ENCODE measurements at places on chromosomes 12 and 14. TPM values are rescaled to one million over a fixed set of nuclear protein-coding genes. Genes with fewer than 3 reads are reported as not detected.

The CLEC4E gene
- not detected for total RNA-seq

GRCh38 chr12:127500512-127501035 is 766.4 kb upstream of the TMEM132C start:
- no peak for DNase-seq

GRCh38 chr12:752695-753610 is 574 bp downstream of the WNK1 start:
- DNase-seq: peak; percentile 45

DNA sequence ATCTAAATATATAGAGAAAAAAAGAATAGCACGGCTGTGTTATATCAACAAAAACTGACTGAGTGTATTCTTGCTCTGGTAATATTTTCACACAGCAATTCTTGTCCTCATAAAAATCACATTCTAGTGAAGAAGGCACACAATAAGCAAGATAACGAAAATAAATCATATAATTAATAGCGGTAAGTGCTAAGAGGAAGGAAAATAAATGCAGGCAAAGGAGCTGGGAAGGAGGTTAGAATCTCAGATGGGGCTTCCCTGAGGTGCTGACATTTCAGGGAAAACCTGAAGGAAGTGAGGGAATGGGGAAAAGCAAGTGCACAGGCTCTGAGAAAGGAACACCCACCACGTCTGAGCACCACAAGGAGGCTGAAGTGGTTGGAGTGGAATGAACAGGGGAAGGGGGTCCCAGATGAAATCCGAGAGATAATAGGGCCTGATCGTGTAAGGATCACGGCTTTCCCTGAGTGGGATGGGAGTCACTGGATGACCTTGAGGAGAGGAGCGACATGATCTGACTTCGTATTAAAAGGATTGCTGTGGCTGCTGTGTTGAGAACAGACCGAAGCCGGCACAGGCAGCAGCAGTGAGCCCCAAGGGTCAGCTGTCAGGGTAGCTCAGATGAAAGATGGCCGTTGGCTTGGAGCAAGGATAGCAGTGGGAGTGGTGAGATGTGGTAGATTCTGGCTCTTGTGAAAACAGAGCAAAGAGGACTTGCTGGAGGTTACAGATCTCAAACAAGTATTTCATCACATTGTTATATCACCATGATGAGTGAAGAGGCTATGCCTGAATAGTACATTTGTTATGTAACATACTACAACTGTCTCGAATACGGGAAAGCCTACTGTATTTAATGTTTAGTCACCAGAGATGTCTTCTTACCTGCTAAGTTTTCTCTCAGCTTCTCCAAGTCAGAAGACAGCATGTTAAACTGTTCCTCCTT is 67.1 kb upstream of the VPS33A start:
- DNase-seq: peak; percentile 60

DNA sequence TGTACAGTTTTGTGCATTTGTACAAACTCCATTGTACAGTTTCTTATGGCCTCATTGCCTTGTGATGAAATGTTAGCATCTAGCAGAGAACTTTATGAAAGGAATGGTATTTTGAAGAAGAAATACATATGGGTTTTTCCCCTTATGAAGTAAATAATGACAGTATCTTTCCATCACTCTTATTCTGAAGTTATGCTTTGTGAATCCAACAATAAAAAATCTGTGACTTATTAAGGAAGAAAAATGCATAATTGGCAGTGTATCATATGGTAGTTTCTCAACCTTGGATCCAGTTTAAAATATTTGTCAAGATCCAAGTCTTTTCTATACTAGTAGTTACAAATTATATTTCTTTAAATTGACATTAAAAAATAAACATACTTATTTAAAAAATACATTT is 859.1 kb upstream of the FLRT2 start:
- no peak for DNase-seq

- no peak for DNase-seq
These were observed 82.1 kb downstream of the KIF26A start for GRCh38 chr14:104220215-104221070.

The CLEC2A gene
- not detected for total RNA-seq

The BRMS1L gene
- total RNA-seq: 4.2 TPM

DNA sequence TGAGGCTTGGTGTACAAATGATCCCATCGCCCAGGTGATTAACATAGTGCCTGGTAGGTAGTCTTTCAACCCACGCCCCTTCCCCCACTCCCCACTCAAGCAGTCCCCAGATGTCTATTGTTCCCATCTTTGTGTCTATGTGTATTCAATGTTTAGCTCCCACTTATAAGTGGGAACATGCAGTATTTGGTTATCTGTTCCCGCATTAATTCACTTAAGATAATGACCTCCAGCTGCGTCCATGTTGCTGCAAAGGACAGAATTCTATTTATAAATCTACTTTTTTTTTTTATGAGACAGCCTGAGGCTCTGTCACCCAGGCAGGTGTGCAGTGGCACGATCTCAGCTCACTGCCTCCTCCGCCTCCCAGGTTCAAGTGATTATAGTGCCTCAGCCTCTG is 15.7 kb downstream of the SPX start:
- no peak for DNase-seq

The NINJ2 gene
- 0.32 TPM for total RNA-seq

The ACADS gene
- 9.7 TPM for total RNA-seq

DNA sequence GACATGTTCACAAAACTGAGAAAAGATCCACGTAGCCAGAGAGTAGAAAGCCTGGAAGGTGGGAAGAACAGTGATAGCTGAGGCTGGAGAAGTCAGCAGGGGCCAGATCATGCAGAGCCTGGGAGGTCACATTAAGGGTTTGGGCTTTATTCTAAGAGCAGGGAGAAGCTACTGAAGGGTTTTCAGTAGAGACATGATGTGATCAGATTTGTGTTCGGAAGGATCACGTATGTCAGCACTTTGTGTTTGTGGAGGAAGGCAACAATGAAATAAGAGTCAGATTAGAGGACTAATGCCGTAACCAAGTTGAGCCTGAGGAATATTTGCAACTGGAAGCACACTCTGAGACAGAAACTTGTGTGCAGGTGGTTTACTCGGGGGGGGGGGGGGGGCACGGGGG is 4.2 kb upstream of the PCK2 start:
- DNase-seq: no peak

DNA sequence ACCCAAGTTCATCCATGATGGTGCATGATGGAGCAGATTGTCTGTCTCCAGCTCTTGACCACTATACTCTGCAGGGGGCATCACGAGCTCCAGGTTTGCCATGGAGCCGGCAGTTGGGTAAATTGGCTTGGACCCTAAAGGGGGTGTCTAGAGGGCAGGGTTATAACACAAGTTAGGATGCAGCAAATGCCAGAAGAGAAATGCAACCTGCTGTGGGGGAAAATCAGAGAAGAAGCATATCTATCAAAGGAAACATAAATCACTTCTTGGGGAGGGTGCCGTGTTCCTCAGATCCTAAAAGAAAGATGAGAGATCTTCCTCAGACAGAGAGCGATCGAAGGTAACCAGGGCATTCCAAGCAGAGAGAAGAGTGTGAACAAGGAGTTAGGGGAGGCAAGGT is 334.9 kb downstream of the C12orf75 start:
- no peak for DNase-seq

- no peak for DNase-seq
These were observed 53.5 kb downstream of the RASSF9 start for GRCh38 chr12:85782711-85783110.

DNA sequence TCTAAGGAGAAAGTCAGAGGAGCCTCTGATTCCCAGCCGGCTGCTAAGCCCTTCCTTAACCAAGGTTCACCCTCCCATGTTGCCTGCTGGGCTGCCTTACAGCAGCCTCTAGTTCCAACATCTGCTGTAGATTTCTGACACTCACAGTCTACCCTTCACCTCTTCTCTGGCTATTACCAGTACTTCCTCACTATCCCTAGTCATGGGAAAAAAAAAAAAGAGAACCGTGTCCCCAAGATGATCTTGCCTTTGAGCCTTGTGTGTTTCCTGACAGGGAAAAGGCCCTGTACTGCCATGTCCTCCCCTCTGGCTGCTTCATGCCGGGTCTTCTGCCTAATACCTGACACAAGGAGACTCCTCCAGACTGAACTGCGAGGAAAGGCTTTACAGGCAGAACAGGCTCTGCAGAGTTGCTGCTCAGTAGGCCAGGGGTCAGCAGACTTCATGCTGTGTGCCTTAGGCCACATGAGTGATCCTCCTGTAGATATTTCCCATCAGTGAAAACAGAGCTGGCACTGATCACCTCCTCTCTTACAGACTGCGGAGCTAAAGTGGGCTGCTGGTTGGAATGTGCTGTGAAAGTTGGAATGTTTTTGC is 46.8 kb downstream of the PRKCH start:
- DNase-seq: no peak

DNA sequence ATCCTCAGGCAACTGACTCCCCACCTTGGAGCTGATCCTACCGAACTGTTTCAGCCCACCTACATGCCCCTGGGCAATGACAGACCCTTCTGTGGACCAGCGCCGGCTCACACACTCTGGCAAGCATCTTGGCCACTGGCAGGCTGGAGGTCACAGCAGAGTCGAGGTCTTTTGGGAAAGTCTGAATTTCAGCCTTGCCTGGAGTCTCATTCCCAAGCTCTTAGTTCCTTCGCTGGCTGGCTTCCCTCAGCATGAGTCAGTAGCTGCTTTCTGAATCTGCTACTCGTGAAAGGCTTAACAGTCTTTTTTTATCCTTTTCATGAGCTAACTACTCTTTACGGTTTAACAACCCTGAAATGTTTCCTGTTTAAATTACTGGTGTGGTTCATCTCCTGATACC is 44.5 kb downstream of the ASCL4 start:
- peak; percentile 31 for DNase-seq

DNA sequence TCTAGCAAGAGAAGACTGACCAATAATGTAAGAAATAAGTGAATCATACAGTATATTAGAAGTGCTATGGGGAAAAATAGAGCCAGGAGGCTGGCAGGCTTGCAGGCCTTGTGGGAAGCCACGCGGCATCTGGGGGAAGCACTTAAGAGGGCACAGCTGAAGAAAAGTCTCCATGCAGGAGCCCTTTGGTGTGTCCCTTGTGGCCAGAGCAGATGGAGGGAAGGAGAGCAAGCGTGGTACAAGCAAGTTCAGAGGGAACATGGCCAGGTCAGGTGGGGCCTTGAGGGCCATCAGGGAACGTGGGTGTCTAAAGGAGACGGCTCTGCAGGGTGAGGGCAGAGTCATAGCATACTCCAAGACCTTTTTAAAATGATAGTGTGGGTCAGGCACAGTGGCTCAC is 51.7 kb downstream of the LRRC74A start:
- no peak for DNase-seq

GRCh38 chr12:70317781-70318180 is 48.3 kb upstream of the KCNMB4 start:
- no peak for DNase-seq

DNA sequence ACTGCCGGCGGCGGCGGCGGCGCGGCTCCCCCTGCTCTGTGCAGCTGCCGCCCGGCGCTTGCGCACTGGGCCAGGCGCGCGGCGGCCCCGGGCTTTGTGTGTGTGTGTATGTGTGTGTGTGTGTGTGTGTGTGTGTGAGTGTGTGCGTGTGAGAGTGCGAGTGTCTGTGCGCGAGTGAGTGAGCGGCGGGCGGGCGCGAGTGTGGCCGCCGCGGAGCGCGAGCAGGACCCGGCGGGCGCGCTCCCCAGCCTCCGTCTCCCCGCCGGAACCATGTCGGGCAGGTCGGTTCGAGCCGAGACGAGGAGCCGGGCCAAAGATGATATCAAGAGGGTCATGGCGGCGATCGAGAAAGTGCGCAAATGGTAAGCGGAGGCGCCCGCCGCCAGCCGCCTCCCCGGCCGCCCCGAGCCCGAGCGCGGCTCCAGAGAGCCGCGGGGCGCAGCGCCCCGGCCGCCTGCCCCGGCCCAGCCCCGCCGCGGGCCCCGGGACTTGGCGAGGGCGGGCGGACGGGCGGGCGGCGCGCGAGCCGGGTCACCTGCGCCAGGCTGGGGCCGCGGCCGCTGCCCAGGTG is at the start of gene BCL7A:
BCL7A (plus strand) TSS at position 63 of the 571 bp plus-strand sequence; CDS start at position 271, 208 bp downstream.
- peak; percentile 71 for DNase-seq

DNA sequence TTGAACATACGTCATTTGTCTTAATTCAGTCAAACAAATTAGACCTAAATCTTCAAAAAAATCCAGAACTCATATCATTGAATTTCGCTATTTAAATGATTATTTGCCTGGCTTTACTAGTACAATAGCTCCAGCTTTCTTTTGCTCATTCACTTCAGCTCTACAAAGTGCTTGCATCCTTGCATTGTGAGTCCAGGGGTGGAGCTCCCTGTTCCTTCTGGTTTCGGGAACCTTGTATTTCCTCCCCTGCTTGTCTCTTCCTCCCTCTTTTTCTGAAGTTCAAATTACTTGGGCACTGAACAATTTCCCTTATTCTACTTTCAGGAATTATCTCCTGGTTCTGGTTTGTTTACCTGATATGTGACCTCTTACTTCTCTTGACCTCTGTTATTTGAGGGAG is 58.1 kb upstream of the KITLG start:
- DNase-seq: peak; percentile 3

GRCh38 chr14:58697930-58698642 is 60.3 kb downstream of the DACT1 start:
- DNase-seq: no peak

The LRFN5 gene
- total RNA-seq: 0.97 TPM

DNA sequence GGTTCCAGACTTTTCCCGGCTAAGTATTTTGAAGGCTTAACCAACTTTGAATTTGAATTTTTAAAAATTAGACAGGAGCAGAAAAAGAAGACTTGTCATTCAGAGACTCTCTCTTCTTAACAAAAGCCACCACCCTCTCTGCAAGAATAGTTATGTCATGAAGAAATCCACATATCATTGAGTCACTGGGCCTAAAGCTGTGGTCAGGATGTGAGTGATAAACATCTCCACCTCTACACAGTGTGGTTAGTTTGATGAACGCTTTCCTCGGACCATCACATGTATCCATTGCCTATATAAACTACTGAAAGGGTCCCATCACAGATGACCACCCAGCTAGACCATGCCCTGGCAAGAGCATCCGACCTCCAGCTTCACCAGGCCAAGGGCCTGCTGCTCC is 226.1 kb downstream of the KSR2 start:
- no peak for DNase-seq

- no peak for DNase-seq
These were observed 1002.6 kb downstream of the GALC start for GRCh38 chr14:86990396-86990795.

DNA sequence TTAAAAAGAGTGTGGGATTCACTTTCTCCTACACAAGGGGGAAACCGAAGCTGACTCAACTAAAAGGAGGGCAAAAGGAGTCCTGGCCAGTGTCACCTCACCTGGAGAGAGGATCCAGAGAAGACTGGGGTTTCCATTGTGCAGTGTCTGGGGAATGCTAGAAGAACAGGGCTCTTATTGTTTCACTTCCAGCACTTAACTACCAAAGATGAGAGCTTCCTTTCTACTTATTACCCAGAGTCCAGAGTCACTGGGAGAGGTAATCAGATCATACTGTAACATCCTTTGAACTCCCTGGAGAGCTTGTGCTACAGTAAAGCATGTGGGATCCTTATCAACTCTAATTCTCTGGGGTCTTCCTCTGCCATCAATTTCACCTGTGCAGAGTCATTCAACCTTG is 148.4 kb upstream of the BCL2L14 start:
- no peak for DNase-seq

- no peak for DNase-seq
These were observed 19.7 kb upstream of the TMCC3 start for GRCh38 chr12:94670075-94670474.

DNA sequence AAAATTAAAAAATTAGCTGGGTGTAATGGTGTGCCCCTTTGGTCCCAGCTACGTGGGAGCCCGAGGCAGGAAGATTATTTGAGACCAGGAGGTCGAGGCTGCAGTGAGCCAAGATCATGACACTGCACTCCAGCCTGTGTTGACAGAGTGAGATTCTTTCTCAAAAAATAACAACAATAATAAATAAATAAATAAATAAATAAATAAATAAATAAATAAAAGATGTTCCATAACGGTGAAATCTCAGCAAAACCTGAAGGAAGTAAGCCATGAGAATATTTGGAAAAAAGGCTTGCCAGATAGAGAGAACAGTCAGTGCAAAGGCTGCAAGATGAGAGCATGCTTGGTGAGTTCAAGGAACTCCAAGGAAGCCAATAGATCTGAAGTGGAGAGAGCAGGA is 176.7 kb downstream of the RAD51B start:
- DNase-seq: no peak
